ENCODE measurements at places on chromosomes 13 and 19.

- DNase-seq, result no peak
These were observed 54.0 kb downstream of the ZNF536 start for GRCh38 chr19:30425885-30426838.

DNA sequence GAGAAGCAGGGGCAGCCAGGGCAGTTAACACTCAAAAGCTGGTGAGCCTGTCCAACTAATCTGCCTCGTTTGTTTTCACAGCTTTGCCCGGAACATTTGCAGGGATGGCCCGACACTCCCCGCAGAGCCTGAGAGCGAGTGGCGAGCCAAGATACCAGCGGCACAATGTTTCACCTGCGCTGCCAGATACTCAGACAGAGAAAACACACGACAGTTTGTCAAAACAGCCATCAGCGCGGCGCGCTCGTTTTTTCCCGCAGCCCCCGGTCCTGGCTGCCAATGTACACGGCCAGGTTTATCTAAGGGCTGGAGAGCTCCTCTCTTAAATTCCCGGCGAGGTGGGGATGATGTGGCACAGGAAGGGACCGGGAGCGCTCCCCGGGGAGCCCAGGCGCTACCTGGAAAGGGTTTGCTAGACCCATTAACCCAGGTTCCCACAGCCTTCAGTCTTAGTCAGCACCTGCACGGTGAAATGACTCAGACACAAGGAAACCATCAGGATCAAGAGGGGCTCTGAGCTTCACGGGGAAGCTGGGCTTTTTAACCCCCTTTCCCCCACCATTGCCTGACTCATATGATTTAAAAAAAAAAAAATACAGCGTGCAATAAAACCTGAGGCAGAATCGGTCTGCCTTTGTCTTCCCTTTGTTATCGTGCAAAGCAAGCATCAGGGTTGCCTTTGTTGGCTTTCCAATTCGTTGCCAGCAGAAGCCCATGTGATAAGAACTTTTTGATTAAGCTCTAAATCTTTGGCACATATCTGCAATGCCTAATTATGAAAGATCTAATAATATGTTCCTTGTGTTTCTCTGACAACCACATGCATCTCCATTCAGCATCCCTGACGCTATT lies 186.2 kb downstream of the EFNB2 start:
- DNase-seq, result no peak

GRCh38 chr13:112496166-112496565 lies 91.8 kb downstream of the TUBGCP3 start:
- no peak for DNase-seq

GRCh38 chr19:48396016-48396823 lies 2.8 kb downstream of the GRIN2D start:
- no peak for DNase-seq

GRCh38 chr13:45950386-45951000 lies 98.9 kb upstream of the SIAH3 start:
- no peak for DNase-seq

GRCh38 chr13:92303428-92303827 lies 905.0 kb downstream of the GPC5 start:
- DNase-seq, result no peak

DNA sequence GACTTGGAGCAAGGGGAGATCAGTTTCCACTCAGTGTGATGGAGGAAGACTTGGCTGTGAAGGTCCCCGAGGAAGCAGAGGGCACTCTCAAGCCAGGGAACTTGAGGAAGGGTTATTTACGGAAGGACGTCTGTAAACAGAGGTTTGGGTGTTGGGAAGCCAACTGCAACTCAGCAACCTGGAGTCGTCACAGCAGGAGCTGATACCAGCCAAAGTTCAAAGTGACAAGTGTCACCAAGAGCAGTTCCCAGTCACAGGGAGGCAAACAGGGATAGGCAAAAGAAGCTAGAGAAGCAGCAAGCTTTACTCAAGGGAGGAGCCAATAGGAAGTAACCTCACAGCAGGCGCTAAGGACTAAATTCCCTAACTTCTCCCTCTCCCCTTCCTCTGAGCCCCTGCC lies 205.5 kb downstream of the EFNB2 start:
- DNase-seq, result no peak

DNA sequence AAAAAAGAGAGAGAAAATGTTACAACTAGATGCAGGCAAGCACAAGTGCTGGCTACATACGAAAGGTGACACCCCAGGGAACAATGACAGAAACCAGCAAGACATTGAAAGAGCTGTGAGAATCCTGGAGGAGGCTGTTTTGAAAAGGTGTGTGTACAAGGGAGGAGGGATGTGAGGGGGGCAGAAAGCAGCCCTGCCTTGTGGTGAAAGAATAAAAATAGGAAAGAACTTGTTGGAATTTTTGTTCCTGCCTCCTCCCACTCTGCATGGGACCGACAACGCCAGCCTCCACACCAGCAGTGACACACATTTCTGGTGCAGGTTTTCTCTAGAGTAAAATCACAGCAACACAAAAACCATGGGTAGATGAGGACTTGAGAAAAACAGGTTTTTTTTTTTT lies 1258.6 kb downstream of the PCDH9 start:
- DNase-seq, result no peak

DNA sequence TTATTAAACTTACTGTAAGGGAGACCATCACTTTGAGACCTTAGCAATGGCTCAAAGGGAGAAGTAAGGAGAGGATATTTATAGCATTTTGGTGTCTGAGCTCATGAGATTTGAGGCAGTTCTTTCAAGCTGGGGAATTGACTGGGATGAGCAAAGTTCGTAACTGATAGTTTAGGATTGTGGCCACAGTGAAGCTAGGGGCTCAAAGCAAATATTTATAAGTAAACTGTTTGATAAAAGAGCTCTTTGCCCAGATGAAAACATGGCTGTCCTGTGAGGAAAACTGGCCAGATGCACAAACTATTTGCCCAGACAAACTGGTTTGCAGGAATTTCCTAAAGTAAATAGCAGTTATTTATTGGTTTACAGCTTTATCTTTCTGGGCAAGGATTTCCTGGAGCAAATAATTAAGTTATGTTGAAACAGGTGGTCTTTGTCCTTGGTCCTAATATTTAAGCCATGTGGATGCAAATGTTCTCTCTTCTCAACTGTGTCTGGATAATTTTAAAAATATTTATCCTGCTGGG lies 59.7 kb upstream of the TMTC4 start:
- no peak for DNase-seq

GRCh38 chr13:30033681-30034457 lies 183.5 kb upstream of the UBL3 start:
- peak; percentile 85 for DNase-seq

GRCh38 chr13:59360108-59360507 lies 803.6 kb downstream of the DIAPH3 start:
- DNase-seq, result no peak

GRCh38 chr13:108120302-108120701 lies 95.0 kb downstream of the LIG4 start:
- DNase-seq, result no peak

DNA sequence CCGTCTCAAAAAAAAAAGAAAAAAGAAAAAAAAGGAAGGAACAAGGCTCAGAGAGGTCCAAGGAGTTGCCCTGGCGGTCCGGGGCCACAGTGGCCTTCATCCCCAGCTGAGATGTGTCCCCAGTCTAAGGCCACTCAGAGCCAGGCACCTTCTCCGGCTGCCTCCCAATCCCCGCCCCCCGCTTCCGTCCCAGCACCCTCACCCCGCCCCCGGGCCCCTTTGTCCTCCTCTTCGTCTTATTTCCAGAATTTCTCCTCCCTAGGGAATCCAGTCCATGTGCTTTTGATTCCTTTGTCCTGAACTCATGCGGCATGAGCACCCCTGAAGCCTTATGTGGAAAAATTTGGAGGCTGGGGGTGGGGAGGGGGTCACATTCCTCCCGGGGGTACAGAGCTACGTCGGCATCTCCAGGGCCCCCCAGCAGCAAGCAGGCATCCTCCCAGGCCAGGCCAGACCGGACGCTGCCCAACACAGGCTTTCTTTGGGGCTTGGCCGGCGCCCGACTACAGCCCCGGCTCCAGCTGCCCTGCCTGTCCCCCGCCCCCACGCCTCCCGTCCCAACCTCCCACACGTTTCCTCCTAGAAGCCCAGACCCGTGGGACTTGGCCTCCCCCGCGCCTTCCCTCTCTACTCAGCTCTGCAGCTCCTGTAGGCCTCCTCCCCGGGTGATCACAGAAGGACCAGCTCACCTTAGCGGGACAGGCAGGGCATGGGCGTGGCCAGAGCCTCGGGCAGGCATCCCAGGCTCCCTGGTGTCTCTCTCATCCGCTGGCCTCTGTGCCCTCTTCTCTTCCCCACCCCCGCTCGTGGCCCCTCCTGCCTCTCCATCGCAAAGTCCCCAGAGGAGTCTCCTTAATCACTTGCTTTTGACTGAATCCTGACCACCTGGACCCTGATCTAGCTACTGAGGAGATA lies 17.8 kb upstream of the ADGRE5 start:
- DNase-seq, result peak; percentile 41
